CD8-positive, alpha-beta memory T cell (primary cell): ENCODE measurements at places on chromosomes 16 and 17.

GRCh38 chr16:17757808-17758207, 287.0 kb upstream of the XYLT1 start:
- no peak for DNase-seq

DNA sequence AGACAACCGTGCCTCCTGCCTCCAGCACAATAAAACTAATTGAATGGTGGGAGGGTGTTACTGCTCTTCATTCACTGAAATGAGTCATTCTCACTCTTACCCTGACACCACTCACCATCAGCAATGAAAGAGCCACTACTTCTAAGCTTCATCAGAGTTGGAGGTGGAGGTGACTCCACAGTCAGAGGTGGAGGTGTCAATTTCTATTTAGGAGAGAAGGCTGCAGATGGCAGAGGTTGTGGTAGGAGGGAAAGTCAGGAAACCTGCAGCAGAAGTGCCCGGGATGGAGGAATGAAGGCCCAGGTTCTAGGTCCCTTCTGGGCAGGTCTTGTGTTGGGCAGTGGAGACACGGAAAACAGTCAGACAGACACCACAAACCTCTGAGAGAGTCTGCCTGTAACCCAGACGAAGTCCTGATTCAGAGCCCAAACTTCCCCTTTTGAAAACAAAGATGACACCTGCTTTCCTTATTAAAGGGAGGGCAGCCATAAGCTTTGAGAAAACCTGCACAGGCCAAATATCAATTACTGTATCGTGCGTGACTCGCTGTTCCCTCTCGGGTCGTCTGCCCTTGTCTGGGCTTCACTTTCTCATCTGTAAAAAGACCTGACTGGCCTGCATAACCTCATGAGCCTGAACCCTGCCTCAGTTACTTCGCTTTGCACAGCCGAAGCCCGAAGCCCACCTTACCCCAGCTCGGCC, 668 bp downstream of the ATPAF2 start:
- no peak for DNase-seq

DNA sequence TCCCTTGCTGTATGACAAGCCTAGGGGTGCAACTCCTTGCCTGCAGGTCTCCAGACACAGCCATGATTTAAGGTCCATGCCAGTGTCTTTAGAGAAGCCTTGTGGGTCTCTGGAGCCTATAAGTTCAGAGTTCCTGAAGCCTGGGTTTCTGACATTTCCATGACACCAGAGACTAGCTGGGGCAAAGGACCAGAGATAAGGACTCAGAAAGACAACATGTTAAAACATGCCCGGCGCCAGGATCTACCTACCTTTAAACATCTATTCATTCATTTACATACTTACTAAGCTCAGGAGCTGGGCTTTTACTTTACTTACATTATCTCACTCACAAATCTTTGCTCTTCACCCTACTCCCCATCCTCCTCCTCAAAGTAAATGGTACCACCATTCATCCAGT, 1.5 kb downstream of the MRPL27 start:
- no peak for DNase-seq

DNA sequence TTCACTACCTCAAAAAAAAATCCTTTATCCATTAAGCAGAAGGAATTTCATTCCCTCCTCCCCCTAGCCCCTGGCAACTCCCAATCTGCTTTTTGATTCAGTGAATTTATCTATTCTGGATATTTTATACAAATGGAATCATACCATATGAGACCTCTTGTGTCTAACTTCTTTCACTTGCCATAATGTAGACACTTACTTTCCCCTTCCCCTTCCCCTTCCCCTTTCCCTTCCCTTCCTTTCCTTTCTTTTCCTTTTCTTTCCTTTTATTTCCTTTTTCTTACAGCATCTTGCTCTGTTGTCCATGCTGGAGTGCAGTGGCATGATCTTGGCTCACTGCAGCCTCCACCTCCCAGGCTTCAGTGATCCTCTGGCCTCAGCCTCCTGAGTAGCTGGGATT, 50.5 kb downstream of the PSMD12 start:
- DNase-seq: no peak

- no peak for DNase-seq
Observed at GRCh38 chr17:59488805-59489204, 76.6 kb upstream of the DHX40 start.

- no peak for DNase-seq
Observed at GRCh38 chr17:30241051-30241450, 5.6 kb upstream of the SLC6A4 start.

GRCh38 chr17:21268596-21269188, 15.5 kb upstream of the NATD1 start:
- DNase-seq: no peak

DNA sequence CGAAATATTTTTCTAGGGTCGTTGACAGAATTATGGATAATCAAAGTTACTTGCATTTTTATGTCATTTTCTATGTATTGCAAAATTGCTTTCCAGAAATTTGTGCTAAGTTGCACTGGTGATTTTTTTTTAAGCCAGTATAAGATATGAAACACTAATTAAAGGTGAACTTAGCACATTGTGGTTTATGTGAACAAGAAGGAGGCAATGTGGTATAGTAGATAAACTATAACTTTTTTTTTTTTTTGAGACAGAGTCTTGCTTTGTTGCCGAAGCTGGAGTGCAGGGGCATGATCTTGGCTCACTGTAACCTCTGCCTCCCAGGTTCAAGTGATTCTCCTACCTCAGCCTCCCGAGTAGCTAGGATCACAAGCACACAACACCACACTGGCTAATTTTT, 13.2 kb downstream of the DGKE start:
- no peak for DNase-seq

- DNase-seq: no peak
Observed at GRCh38 chr17:75983501-75984181, 4.6 kb downstream of the TEN1 start.

DNA sequence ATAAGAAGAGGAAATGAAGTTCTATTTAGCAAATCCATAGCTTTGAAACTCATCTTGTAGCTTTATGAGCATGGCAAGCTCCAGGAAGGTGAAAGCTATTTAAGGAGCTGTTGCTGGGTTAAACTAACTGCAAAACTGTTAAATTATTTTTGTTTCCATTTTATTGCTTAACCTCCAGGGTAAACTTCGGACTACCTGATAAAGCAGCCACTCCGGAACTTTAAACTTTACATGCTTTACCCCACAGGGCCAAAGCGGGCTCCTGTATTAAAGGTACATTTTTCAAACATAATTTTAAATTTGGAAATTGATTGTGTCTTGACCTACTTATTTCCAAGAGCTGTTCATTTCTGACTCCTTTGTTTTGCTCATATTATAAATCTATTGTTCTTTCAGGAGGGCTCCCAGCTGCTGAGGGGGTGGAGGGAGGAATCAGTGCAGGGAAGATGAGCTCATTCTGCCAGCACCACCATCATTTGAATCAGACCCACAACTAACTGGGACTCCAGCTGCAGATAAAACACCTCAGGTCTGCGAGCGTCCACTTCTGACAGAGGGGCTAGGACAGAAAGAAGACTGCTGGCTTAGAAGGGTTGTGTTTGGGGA, 157.9 kb downstream of the IRX3 start:
- no peak for DNase-seq

DNA sequence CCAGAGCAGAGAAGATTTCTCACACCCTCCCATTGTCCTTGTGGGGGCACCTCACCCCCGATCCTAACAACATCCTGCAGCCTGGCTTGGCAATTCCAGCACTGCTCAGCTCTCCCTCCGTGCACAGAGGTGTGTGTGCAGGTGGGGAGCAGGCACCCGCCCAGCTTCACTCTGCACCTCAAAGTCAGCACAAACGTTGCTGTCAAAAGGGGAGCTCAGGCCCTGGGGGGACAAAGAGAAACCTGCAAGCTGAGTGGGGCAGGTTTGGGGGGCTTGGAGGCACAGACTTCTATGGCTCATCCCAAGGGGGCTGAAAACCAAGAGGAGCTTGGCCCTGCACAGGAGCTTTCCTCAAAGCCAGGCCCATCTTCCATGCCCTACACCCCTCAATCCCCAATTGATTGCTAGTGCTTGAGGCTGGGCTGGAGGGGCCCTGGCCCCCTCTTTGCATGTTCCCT, 231.9 kb upstream of the TNRC6C start:
- no peak for DNase-seq

DNA sequence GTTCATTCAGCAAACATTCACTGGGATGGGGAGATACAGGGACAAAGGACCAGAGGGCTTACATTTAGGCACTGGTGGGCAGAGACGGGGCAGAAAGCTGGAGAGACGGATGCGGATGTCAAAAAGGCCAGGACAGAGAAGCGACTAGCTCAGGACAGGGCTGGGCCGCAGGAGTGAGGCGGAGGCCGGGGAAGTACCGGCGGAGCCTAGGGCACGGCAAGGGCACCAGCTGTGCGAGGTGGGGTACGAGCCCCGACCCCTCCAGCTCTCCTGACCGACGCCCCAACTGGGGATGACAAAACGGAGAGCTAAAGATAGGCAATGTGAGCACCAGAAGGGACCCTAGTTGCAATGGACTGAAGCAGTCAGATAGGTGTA, 3.9 kb upstream of the SGCA start:
- no peak for DNase-seq

- no peak for DNase-seq
Observed at GRCh38 chr16:76197900-76198299, 79.3 kb upstream of the CNTNAP4 start.

GRCh38 chr17:37239690-37240334, 136.0 kb upstream of the C17orf78 start:
- no peak for DNase-seq

DNA sequence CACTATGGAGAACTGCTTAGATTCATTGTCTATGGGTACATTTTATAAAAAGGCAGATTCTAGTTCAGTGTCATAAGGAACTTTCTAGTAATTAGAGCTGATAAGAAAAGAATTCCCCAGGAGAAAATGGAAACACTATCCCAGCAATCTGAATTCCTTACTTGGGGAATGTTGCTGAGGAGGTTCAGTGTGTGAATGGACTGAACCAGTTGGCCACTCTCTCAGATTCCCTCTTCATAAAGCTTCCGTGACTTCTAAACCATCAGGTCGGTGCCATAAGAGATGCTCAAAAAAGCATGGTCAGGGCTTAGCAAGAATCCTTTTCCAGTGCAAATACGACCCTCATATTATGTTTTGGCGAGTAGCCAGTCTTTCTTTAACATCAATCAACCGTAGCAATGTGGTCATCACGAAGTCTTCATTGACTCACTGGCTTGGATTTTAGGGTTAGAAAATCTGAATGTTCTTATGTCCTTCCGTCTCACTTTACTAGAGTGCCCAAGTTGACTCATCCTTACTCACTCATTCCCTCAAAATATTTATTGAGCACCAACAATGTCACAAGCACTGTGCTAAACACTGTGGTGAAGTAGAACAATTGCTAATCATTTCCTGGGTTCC, 102.7 kb upstream of the HLF start:
- DNase-seq: no peak

DNA sequence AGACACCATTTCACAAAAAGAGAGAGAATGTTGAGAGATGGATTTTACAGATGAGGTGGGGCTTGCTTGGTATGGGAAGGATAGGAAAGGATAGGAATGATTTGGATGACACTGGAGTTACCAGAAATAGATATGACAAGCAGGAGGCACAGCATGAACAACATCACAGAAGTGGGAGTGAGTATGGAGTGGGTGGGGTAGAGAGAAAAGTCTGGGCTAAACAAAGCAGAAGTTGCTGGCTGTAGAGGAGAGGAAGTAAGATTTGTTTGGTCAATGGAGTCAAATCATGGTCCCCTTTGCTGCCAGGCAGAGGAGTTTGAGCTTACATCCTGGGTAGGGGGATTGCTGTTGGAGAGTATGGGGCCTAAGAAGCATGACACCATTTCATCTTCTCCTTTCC, 101.7 kb downstream of the VAT1L start:
- DNase-seq: no peak

DNA sequence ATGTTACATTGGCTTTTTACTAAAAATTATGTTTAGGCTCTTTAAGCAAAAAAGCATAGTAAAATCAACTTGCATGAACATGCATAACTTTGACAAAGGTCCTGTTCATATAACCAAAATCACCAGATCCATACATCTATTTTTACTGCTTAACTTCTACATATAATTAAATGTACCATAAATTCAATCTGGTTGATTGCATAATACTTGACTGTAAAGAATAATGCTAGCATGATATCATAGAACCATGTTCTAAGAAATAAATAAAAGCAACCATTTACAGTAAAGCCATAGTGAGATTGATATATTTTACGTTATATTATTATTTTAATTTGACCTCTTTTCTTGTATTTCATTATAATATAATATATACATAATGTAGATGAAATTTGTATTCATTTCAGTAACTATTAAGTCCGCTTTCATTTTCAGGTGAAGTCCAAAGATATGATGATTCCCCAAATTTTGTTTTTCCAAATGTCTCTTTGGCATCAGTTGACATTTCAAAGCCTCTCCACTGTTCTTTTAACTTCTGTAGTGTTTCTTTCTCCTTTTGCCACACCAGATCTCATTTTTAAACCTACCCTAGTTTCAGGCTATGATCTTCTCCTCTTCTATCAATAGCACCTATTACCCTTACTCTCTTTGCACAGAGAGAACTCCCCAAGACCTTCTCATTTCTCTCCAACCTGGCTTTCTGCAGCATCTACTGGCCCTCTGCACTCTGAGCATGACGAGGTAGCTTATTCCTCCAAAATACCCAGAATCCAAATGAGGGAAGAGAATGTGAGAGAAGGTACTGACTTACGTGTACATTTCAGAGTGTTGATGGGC, 1.8 kb downstream of the APOH start:
- no peak for DNase-seq

DNA sequence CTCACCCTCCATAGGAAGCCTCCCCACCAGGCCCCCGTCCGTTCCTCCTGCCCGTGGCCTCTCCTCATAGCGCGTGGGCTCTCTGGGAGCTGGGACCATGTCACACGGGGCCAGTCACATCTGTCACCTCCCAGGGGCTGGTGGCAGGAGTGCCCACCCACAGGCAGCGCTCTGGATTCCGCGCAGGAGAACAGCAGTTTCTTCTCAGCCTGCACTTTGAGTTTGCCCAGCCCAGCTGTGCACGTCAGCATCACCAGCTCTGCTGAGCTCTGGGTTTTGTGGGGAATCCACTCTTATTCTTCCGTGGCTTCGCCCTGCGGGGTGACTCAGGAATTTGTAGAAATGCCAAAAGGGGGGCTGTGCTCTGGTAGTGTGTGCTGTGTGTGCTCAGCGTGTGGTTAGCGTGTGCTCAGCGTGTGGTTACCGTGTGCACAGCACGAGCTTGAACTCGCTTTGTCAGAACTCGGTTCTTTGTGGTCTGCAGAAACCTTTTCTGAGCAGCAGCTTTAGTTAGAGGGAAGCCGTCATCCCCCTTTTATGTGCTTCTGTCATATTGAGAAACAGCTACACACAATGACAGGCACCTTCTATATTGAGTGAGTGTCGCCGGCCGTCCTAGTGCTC, 3.2 kb downstream of the ACSF3 start:
- DNase-seq: peak; percentile 80

GRCh38 chr17:4001048-4001590, 36.9 kb upstream of the ATP2A3 start:
- no peak for DNase-seq

GRCh38 chr16:67419502-67419901, 3.2 kb upstream of the ZDHHC1 start:
- DNase-seq: no peak

DNA sequence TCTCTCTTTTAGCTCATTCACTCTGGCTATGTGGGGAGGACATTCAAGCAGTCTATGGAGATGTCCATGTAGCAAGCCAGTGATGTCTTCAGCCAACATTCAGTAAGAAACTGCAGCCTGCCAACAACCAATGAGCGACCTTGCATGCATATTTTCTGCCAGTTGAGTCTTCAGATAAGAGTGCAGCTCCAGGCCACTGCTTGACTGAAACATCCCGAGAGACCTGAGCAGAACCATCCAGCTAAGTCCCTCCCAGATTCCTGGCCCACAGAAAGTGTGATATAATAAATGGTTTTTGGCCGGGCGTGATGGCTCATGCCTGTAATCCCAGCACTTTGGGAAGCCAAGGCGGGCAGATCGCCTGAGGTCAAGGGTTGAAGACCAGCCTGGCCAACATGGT, 10.5 kb upstream of the C17orf58 start:
- DNase-seq: no peak
